ENCODE measurements at places on chromosomes 7 and 10.
A peak's percentile ranks its signal among the peaks of the same experiment; 100 is the strongest.

GRCh38 chr10:17286562-17287550 is 58.8 kb downstream of the VIM start:
- no peak for DNase-seq

DNA sequence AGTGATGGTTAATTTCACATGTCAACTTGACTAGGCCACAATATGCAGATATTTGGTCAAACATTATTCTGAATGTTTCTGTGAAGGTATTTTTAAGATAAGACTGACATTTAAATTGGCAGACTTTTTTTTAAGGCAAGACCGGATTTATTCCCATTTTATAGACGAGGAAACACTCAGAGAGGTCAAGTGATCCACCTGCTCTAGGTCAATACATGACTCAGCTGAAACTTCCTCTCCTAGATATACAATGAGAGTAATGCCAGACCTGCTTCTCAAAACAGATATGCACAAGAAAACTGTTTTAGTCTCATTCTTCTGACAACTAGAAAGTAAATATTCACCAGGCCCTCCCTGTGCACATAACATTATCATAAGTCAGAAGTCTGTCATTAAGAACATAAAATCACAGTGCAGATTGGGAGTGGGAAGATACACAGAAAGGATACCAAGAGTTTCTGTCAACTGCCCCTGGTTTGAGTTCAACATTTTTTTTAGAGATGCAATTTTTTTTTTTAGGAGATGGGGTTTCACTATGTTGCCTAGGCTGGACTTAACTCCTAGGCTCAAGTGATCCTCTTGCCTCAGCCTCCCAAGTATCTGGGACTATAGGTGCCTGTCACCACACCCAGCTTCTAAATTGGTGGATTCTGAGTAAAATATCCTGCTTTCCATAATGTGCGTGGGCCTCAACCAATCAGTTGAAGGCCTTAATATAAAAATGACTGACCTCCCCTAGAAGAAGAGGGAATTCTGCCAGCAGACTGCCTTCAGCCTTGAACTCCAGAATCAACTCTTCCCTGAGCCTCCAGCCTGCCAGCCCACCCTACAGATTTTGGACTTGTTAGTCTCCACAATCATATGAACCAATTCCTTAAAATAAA is 121.4 kb downstream of the ZFAND4 start:
- DNase-seq = no peak

- no peak for DNase-seq
Observed at GRCh38 chr10:84004221-84004620, 135.1 kb upstream of the GHITM start.

- no peak for DNase-seq
Observed at GRCh38 chr7:2523941-2524807, 4.6 kb downstream of the LFNG start.

DNA sequence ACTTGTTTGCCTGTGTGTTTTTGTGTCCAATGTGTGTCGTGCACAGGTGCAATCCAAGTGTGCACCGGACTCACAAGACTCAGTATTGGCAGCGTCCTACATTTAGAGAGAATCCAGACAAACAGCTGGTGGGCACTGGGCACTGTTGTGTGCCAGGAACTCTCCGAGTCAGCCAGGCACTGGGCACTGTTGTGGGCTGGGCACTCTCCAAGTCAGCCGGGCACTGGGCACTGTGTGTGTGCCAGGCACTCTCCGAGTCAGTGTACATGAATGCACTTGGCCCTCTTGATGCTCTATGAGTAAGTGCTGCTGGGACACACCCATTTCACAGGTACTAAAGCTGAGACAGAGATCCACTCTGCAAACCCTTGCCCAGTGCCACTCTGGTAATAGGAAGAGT is 303.5 kb downstream of the PTPRN2 start:
- DNase-seq = no peak

DNA sequence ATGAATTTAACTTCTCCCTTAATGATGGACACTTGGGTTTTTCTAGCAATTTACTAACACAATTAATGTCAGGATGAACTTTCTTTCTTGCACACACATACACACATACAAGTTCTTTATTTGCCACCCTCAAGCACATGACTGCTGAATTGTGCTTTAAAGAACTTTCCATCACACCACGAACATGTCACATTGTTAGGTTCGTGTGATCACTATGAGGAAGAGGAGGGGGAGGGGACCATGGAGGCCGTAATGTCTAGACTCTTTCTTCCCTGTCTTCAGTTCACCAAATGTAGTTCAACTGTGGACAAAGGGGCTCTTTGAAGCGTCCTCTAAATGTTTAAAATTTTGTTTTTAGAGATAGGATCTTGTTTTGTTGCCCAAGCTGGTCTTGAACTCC is 31.0 kb downstream of the NUP42 start:
- DNase-seq = no peak

- DNase-seq = no peak
Observed at GRCh38 chr10:50334273-50334672, 83.0 kb upstream of the ASAH2 start.

- no peak for DNase-seq
Observed at GRCh38 chr7:134589491-134589941, 40.6 kb downstream of the AKR1B15 start.

GRCh38 chr10:91453535-91453934 is 43.4 kb downstream of the HECTD2 start:
- DNase-seq = no peak

DNA sequence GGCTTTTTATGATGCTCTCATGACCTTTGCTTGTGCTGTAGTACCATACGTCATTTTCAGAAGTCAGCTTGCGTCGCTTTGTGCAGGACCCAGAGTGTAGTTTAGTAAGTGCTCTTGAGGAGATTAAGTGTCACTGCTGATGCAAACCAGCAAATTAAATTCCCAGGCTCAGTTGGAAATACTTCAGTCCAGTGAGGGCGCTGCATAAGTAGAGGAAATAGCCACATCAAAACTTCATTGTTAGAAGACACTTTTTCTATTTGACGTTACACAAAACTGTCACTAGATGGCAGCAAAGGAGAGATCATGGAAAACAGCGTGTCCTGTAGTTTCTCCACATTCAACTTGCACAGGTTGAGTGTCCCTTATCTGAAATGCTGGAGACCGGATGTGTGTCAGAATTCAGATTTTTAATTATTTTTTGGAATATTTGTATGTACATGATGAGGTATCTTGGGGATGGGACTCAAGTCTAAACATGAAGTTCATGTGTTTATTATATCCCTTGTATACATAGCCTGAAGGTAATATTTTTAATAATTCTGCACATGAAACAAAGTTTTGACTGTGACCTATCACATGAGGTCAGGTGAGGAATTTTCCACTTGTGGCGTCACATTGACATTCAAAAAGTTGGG is 7.9 kb downstream of the ZNF22 start:
- peak; percentile 33 for DNase-seq

DNA sequence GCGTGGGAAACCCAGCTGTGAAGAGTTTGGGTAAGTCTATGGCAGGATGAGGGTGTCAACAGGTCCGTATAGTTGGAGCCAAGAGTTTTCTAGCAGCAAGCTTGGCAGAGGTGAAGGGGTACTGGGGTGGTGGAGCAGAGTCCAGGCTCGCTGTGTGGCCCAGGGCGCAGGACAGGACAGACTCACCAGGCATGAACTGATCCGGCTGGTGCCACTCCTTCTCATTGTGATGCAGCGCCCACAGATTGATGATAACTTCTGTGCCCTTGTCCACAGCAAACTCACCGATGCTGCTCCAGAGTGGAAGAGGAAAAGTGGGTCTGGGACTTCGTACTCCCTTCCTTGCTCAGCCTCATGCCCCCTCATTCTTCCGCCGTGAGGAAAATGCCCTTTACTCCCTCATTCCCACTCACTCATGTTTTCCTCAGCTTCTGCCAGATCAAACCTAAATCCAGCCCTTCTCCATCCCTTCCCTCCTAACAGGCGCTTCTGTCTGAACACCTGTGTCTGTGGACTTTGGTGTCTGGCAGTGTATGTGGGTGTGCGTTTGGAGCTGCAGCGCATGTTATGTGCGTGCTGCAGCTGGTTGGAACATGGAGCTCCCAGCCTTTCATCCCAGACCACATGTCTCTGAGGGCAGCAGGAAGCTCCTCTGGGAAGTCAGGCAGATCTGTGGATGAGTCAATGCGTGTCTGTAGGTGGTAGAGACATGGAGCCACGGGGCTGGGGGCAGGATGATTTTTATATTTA is 5.7 kb downstream of the CYP17A1 start:
- DNase-seq = no peak

DNA sequence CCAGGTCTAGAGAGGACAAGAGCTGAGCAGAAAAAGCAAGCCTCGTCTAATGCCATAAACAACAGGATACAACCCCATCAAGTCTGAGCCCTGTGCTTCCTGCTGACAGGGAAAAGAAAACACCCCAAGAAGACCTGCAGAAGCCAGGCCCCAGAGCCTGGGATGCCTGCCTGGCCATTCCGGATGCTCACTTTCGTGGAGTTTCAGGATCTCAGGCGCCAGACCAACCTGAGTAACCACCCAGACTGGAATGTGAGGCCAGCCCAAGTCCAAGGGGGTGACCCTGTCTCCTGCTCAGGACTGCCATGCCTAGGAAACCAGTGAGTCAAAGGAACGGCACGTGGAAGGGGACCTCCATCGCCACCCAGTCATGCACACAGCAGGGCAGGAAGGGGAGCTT is 74.3 kb downstream of the PLXNA4 start:
- no peak for DNase-seq

- no peak for DNase-seq
Observed at GRCh38 chr10:121532292-121532864, 65.9 kb downstream of the FGFR2 start.

- no peak for DNase-seq
Observed at GRCh38 chr10:23088609-23089008, 6.8 kb upstream of the MSRB2 start.

DNA sequence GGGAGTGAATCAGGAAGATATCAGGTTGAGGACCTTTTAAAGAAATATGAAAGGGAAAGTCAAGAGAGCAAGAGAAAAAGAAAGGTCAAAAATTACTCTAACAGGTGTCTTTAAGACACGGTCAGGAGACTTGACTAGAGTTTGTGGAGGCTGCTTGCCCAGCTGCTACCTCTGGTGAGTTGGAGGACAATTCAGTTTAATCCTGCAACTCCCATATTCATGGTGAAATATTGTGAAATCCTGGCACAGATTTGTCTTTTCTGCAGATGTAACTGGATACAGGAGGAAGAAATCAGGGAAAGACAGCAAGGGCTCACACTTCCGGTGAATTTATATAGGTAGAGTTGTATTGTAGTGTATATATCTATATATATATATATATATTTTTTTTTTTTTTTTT is 93.5 kb downstream of the AKAP9 start:
- DNase-seq = no peak

DNA sequence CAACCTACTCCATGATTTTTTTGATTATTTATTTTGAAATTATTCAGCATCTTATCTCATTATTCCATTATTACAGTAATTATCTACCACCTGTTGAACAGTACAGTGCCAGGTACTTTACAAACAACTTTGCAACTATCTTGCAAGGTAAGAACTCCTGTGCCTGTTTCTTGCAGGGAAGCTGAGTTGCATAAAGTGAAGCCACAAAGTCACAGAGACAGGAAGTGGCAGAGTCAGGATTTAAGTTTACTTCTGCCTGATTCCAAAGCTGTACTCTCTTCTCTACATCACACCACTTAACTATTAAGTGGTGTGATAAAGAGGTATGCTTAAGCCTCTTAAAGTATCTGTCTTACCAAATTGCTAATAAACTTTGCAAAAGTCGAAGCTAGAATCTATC is 80.1 kb downstream of the LRRTM3 start:
- DNase-seq = no peak

GRCh38 chr10:43090664-43091063 is 13.8 kb downstream of the RET start:
- no peak for DNase-seq

GRCh38 chr10:103457176-103457712 is 1.5 kb downstream of the CALHM1 start:
- no peak for DNase-seq

- DNase-seq = peak; percentile 79
Observed at GRCh38 chr7:5773661-5774086, 7.8 kb downstream of the RNF216 start.

DNA sequence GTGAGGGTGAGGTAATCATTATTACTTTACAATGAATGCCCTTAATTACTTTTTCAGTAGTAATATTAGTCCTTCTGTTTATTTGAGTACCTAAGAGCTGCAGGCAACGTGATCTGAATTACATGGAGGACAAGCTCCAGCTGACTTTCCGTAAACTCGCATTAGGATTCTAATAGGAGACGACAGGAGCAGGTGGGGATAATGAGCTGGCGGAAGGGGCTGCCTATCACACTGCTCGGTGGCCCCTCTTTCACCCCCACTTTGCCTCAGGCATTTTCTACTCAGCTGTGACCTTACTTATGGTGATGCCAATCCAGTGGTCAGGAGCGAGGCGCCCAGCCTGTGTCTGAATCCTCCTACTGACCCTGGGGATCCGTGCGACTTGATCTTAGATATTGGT is at the start of gene C7orf33:
C7orf33 (plus strand) TSS at position 296 of the 400 bp plus-strand sequence. CDS start 160 bp downstream, outside the sequence.
- DNase-seq = no peak

GRCh38 chr10:126561921-126562680 is 108.4 kb downstream of the C10orf90 start:
- DNase-seq = no peak

- DNase-seq = no peak
Observed at GRCh38 chr7:14381306-14381705, 391.8 kb upstream of the ETV1 start.

DNA sequence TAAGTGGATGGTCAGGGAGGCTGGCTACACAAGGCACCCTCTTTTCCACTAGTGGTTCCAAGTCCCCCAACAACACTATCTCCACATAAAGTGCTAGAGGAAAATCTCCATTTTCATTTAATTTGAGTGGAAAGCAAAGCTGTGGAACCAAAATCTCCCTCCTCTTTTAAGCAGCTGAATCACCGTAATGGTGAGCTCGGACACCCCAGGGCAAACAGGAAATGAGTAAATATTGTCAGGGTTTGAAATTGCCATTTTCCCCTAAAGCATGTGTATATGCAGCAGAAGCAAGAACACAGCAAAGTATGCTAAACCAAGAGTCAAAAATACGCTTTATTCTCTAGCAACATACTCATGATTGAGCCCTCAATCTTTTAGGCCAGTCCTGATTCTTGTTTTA is 143.7 kb downstream of the GPAM start:
- no peak for DNase-seq

DNA sequence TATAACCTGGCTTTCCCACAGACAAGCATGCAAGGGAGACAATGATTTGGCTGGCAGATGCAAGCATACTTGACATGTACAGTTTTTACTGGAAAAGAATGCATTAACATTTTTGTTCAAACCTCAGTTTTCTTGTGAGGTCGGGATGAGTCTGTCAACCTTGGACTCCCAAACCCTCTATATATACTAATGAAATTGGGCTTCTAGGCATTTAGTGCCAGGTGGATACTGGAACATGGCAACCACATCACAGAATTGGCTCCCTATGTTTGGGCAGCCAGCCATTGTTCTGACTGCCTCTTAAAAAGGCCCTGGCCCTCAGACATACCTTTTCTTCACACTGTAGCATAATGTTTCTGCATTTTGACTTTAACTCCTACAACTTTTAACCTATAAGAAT is 39.1 kb downstream of the CDK6 start:
- DNase-seq = no peak

Data from activated naive CD4-positive, alpha-beta T cell treated with anti-CD3 and anti-CD28 coated beads for 36 hours (primary cell).